T1000 (cell line): ENCODE measurements at places on chromosomes 5 and 9.

- no peak for DNase-seq
Observed at GRCh38 chr5:63154476-63155309, 576.1 kb downstream of the LRRC70 start.

GRCh38 chr5:1383886-1384401, 39.0 kb upstream of the CLPTM1L start:
- DNase-seq: no peak

DNA sequence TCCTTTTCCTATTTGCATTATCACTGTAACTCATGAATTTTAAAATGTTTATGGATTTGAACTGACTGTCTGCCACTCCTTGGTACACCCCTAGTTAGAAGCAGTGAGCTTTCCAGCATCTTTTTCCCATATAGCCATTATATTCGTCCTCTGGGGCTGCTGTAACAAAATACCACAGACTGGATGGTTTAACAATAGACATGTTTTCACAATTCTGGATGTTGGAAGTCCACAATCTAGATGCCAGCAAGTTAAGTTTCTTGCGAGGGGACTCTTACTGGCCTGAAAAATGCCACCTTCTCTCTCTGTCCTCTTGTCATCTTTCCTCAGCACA, 530.0 kb downstream of the SEMA5A start:
- no peak for DNase-seq

DNA sequence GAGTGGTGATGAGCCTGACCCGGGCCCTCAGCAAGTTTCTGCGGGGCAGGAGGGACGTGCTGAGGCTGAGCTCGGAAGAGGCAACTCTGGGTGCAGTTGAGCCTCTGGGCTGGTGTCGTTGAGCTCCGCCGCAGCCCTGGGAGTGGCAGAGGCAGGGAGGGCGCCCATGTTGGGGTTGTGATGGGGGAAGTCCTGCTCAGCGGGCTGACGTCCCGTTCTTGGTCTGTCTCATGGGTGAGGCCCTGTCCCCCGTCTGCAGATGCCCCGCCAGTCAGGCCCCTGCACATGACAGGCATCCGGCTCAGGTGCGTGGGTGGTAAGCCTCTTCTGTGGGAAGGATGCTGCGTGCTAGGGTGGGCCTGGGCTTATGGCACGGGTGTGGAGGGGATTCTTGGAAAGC, 64.3 kb downstream of the RXRA start:
- no peak for DNase-seq

GRCh38 chr5:76269932-76270610, 133.0 kb upstream of the IQGAP2 start:
- no peak for DNase-seq

- no peak for DNase-seq
Observed at GRCh38 chr5:121667292-121667691, 184.4 kb upstream of the FTMT start.

DNA sequence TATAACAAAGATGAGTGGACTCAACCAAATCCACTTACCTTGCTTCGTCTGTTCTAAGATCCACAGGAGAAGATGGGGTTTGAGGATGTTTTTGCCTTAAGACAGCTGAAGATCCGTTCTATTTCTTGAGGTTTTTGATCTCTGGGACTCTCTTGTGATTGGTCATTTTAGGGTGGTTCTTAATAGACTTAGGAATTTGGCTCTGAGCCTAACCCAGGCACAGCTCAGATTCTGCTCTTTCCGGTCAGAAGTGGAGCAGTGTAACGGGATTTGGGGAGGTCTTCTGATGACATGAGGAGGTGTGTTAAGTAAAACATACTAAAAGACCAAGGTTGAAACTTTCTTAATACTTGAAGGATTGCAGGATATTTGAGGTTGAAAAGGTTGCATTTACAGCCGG, 166.9 kb downstream of the DMRT2 start:
- no peak for DNase-seq

DNA sequence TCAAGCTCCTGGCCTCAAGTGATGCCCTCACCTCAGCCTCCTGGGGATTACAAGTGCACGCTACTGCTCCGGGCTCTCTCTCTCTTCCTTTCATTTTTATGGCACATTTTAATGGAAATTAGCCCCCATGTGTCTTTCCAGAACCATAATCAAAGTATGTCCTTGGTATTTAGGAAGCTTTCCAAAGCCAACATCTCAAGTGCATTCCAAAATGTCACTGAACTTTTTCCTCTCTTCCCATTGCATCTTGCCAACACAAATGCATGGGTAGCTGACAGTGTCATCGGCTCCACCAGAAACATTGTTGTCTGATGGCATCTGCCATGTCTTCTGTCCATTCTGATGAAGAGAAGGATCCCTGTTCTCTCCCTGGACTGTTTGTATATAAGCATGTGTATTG, 90.5 kb upstream of the ANXA1 start:
- DNase-seq: no peak

DNA sequence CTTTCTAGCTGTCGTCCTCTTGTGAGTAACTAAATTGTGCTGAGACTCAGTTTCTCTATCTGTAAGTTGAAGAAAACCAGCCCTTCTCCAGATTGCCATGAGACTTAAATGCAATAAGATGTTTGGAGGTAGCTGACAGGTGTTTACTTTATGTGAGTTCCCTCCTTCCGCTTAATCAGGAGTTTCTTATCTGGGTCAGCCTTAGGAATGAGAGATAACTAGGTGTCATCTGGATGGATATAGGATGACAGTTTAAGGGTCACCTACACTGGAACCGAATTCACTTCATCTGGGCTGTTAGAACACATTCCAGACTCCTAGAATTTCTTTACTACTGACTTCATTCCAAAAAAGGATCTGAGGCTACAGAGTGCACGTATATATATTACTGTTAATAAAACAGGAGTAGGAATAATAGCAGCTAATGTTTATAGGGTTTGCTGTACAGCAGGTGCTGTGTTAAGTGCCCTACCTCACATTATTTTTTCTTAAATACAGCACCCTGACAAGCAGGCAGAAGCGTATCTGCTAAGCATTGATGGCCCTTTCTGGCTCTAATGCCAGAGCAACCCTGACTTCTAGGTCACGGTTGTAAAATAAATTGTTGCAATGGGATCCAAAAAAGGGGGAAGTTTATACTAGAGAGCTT, 30.0 kb upstream of the CPEB4 start:
- no peak for DNase-seq

DNA sequence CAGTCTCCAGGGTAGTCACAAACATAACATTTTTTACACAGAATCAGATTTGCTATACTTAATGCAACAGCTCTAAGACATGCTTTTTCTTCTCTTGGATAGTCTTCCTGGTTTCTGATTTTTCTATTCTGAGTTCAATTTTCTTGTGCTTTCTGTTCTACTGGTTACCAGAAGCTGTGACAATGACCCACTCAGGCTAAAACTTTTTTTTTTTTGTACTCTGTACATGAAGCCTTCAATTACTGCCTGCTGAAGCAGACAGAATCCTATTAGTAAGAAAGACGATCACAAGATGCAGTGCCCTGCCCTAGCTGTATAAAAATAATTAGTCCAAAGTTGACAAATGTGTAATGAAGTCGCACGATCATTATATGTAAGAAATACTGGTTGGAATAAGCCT, 231.1 kb upstream of the TBCA start:
- no peak for DNase-seq

DNA sequence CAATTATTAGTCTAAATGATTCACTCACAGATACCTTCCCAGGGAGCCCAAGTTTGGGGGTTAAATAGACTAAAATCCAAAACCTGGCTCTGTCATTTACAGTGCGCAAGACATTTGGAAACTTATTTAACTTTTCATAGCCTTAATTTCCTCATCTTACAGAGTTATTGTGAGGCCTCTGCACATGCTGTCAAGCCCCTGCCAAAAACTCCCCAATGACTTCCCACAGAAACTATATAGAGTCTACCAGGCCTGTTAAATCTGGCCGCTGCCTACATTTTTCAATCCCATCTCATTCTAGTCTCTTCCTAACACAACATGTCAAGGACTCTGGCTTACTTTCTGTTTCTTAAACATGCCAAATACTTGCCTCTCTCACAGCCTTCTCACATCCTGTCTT, 412.5 kb downstream of the ELAVL2 start:
- DNase-seq: no peak

GRCh38 chr9:114126247-114127060, 27.4 kb upstream of the KIF12 start:
- DNase-seq: no peak

DNA sequence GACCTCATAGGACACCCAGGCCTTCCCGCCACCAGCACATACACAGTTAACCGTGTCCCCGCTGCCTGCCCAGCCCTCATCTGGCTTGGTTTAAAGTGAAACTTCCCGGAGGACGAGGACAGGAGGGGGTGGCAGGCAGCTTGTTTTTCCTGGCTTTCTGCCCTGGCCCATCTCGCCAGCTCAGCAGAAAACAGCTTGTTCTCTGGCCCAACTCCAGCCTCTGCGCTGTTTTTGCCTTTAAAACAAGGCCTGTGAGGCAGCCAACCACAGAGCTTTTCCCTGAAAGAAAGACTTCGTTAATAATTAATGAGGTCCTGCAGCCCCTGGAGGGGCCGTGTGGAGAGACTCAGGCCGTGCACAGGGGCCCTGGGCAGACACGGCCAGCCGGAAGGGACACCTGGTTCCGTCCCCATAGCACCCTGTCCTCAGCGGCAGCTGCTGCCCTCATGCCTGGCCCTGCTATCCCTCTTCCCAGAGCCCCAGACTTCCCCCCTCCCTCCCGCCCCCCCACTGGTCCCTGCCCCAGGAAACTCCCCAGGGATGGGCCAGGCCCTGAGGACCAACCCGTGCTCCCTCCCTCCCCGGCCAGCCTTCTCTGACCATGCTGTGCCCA, 108.7 kb downstream of the RXRA start:
- DNase-seq: peak; percentile 65

GRCh38 chr5:45038366-45038987, 229.7 kb downstream of the MRPS30 start:
- DNase-seq: no peak

- no peak for DNase-seq
Observed at GRCh38 chr9:92962846-92963245, 15.5 kb downstream of the FGD3 start.

- DNase-seq: peak; percentile 55
Observed at GRCh38 chr9:99266255-99267023, 44.4 kb downstream of the SEC61B start.

DNA sequence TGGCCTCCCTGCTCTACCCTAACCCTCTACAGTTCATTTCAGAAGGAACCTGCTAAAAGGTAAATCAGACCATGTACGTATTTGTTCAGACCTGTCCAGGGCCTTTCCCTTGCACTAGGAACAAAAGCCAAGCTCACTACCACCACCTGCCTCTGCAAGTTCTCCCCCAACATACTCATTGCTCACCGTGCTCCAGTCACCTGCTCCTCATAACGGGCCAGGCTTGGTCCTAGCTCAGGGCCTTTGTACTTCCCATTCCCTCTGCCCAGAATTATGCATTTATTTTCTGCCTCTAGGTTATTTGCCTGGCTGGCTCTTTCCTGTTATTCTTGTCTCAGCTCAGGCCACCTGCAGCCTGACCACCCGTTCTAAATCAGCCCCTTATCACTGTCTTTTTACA, 4.8 kb upstream of the FGF1 start:
- no peak for DNase-seq

GRCh38 chr9:123789554-123790292, 140.2 kb downstream of the DENND1A start:
- DNase-seq: no peak

DNA sequence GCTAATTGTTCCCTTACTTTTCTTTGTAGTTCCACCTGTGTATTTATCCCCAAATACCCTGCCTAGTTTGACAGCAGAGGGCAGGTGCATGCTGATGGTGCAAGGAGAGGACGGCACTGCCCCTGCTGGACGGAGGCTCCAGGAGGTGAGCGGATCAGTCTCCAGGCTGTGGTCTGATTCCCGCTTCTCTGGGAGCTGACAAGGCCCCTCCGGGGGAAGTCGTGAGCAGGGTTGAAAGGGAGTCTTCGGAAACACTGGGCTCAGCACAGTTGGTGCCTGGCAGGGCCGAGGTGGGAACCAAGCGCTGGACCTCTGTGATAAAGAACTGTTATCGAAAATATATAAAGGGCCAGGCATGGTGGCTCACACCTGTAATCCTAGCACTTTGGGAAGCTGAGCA, 52.9 kb downstream of the RASGEF1C start:
- DNase-seq: no peak

- no peak for DNase-seq
Observed at GRCh38 chr5:127210042-127210441, 80.6 kb upstream of the MEGF10 start.

DNA sequence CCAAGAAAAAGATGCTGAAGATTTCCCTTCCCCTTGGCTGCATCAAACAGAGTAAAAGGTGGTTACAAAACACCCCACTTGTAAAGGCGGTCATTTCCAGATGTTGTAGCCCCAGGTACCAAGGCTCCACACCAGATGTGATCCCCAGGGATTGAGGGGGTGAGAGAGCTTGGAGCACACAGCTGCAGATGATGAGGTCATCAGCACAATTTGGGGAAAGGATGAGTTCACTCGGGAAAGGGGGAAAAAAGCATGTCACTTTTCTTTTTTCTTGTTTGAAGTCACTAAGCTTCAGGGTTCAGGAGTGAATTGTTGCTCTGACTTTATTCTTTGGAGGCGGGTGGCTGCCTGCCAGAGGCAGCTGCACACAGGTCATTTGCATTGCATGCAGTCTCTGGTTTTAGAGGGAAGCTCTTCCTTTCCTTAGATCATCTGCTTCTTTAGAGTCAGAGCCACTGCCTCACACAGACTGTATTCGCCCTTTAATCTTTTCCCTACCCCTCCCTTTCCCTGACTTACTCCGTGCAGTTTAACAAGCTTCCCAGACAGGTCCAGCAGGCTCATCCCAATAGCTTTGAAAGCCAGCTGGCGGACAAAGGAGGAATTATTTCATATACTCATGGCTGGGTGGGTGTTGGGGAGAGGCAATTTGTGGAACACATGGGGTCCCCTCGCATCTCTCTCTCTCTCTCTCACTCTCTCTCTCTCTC, 409.3 kb upstream of the SLC24A2 start:
- DNase-seq: no peak

GRCh38 chr5:77957081-77957480, 180.9 kb upstream of the TBCA start:
- DNase-seq: no peak

DNA sequence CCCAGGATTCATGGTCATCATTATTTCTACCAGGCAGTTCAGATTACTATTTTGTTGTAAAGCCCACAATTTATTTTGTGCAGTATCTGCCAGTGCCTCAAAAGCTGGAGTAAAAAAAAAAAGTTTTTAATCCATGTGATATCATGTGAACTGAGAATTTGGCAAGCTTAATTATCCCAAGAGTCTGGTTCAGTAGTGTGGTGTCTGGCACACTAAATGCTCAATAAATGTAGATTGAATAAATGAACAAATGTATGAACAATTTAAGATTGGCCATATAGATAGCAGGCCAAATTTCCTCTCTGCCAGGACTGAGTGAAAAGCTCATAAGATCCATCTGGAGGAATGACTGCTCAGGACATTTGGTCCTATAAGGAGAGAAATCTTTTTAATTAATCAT, 533.0 kb downstream of the TLE1 start:
- no peak for DNase-seq

DNA sequence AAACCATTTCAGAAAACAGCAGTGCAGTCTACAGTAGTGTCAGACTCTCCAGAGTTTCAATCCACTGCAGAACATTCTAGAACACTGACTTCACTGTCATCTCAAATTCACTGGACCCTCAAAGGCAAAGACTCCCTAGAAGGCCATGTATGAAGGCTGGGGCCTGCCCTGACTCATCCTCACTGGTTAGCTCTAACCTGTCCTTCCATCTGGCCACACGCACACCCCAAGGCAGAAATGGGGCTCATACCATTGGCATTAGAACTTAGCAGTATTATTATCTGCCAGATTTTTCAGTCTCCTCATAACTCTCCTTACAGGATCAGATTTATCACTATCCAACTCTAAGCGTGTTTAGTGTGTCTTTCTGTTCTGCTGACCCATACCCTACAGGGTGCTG, 20.4 kb downstream of the S1PR3 start:
- no peak for DNase-seq

GRCh38 chr5:97127727-97128126, 14.7 kb downstream of the LIX1 start:
- DNase-seq: no peak
